EH (cell line): ENCODE measurements at places on chromosomes 4 and X.
A peak's percentile ranks its signal among the peaks of the same experiment; 100 is the strongest.

DNA sequence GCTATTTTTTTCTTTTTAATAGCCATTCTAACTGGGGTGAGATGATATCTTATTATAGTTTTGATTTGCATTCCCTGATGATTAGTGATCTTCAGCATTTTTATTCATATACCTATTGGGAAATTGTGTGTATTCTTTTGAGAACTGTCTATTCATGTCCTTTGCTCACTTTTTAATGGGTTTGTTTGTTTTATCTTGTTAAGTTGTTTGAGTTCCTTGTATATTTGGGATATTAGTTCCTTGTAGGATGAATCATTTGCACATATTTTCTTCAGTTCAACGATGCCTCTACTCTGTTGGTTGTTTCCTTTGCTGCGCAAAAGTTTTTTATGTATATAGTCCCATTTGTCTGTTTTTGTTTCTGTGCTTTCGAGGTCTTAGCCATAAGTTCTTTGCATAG is 43.1 kb upstream of the DRP2 start:
- peak; percentile 18 for DNase-seq

DNA sequence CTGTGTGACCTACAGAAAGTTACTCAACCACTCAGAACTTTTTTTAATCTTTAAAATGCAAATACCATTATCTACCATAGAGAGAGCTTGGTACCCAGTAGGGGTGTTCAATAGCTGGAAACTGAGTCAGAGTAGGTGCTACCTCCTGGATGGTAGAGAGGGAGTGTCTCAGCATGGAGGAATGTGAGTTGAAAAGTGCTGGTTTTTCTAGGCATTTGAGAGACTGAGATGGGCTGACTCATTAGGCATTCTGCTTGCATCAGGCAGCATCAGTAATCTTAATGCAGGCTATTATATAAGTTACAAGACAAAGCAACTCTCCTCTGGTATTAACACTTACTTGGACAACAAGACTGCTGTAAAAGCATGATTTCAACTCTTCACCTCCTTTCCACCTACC is 70.9 kb upstream of the ARHGEF9 start:
- peak; percentile 80 for DNase-seq

DNA sequence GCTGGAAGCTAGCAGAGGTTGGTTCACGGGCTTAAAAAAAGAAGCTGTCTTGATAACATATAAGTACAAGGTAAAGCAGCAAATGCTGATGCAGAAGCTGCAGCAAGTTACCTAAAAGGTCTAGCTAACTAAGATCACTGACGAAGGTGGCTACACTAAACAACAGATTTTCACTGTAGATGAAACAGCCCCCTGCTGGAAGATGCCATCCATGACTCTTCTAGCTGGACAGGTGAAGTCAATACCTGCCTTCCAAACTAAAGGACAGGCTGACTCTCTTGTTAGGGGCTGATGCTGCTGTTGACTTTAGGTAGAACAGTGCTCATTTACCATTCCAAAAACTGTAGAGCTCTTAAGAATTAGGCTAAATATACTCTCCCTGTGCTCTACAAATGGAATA is 99.5 kb downstream of the FBXW7 start:
- no peak for DNase-seq

- DNase-seq = peak; percentile 45
These were observed 41.8 kb downstream of the RPS6KA3 start for GRCh38 chrX:20224814-20225487.

DNA sequence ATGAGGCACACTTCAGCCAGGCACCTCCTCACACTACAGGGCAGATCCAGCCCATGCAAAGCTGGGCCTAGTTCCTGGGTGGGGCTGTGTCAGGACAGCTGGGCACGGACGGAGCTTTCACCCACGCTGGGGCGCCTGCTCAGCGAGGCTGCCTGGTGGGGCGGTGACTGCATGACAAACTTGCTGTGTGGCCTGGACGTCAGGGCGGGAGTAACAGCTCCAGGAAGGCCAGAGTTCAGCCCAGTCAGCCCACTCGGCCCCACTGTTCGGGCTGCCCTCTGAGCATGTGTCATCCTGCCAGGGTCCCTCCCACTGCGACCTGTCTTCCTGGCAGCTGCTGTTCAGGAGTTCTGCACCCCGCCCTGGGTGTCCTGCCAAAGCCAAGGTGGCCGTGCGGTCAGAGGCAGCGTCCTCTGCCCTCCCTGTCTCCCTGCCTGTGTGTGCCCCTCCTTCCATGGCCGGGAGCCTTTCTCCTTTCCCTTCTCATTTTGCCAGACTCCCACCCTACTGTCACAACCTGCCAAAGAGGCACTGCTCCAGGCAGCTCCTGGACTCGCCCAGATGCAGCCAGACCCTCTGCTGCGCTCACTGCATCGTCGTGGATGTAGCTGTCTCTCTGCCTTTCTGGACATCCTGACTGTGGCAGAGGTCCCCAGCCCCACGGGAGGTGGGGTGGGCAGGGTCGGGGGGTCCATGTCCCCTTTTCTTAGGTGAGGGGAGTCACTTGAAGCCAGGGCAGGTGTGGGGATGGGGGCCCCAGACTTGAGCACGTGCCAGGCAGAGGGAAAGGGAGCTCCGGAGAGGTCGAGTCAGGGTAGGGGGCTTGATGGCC is 33.0 kb upstream of the KIAA0232 start:
- DNase-seq = peak; percentile 43

GRCh38 chr4:169024762-169025161 is 14.7 kb upstream of the CBR4 start:
- DNase-seq = peak; percentile 61

- DNase-seq = no peak
These were observed 51.7 kb downstream of the GLRA2 start for GRCh38 chrX:14581081-14581480.

GRCh38 chr4:108148316-108148715 is 20.4 kb downstream of the LEF1 start:
- no peak for DNase-seq

DNA sequence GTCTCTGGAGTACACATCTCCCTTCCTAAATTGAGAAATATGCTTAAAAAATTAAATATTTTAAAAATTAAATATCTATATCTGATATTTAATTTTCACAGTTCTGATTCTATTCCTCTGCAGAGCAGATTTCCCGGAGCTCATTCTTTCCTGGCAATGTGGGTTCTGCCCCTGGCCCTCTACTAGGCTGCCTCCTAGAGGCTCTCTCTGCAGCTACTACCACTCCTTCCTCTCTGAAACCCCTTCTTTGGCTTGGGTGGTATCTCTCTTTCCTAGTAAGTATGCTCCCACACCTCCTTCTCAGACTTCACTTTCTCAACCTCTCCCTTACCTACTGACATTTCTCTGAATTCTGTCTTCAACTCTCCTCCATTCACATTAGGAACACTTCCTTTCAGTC is 45.3 kb downstream of the RPGR start:
- DNase-seq = peak; percentile 38

- DNase-seq = no peak
These were observed 99.6 kb upstream of the CCSER1 start for GRCh38 chr4:90027565-90027964.

DNA sequence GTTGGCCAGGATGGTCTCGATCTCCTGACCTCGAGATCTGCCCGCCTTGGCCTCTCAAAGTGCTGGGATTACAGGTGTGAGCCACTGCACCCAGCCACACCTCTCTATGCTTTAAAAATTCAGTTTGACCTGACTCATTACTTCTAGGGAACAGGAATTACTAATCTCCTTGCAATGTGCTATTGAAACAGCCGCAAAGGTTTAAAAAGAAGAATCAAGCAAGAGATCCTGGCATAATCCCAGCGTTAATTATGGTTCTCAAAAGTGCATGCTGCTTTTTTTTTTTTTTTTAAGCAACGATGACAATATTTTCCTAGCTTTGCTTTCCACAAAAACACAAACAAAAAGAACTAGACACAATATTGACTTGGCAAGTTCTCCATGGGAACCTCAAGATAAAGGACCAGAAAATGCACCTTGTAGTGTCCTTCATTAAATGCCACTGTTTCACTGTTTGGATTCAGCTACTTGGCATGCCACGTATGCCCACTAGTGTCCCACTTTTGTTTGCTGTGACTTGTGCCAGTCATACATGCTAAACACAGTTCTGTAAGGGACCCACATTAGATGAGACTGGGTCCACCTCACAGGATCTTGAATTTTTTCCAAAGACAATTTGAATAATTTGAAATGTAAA is 112.6 kb upstream of the PPARGC1A start:
- peak; percentile 51 for DNase-seq

- DNase-seq = peak; percentile 67
These were observed 34.3 kb downstream of the NLGN3 start for GRCh38 chrX:71178908-71179307.

- DNase-seq = no peak
These were observed 27.6 kb downstream of the RHOH start for GRCh38 chr4:40224432-40224831.

GRCh38 chr4:123580981-123581664 is 184.5 kb downstream of the SPRY1 start:
- no peak for DNase-seq

GRCh38 chr4:10590896-10591295 is 93.7 kb downstream of the CLNK start:
- DNase-seq = peak; percentile 52

DNA sequence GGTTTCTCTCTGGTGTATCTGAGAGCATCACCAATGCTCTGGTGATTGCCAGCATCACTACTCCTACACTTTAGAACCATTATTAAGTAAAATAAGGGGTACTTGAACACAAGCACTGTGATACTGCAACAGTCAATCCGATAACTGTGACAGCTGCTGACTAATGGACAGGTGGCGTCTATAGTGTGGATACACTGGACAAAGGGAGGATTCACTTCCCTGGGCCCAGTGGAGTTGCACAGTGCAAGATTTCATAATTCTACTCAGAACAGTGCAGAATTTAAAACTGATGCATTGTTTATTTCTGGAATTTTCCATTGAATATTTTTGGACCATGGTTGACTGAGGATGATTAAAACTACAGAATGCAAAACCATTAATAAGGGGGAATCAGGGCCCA is 97.8 kb downstream of the SHROOM3 start:
- DNase-seq = no peak

DNA sequence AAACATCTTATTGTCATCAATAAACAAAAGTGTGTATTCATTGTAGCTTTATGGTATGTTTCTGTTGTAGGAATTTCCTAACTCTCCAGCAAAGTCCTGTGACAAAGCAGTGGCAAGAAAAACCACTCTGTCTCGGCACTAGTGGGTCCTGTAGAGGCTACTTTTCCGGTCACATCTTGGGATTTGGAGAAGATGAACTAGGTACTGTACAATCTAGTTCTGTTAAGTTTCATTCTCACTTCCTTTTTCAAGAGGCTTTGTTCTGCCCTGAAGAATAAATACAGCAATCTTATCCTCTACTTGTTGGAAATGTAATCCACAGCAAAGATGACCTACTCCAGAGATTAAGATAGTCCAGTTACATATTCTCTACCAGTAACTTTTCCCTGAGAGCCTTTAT is 69.3 kb downstream of the HHIP start:
- DNase-seq = no peak

DNA sequence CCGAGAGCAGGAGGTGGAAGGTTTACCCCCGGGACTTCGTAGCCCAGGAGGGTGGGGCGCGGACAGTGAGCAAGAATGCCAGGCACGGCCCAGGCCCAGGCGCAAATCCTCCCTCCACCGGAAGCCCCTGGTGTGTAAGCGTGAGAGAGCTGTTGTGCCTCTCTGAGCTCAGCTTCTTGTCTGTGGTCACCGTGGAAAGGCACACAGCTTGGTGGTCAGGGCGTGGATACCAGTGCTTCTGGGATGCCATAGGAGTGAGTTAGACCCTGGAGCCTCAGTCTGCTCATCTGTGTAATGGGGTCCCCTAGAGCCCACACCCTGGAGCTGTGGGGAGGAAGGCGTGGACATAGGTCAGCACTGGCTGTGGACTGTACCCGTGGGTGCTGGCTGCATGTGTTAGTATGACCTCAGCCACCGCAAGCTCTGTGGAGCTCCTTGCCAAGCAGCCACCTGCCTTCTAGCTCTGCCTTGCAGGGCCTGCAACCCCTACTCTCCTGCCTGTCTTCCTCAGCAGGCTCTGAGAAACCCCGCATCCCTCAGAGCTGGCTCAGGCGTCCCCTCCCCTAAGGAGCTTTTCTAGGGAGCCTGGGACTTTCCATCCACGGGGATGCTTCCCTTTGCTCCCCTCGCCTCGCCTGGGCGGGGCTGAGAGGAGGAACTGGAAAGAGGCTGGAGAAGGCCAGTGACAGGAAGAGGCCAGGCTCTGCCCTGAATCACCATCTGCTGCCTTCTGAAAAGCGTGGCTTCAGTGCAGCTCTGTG is 28.0 kb upstream of the AFAP1 start:
- peak; percentile 48 for DNase-seq

DNA sequence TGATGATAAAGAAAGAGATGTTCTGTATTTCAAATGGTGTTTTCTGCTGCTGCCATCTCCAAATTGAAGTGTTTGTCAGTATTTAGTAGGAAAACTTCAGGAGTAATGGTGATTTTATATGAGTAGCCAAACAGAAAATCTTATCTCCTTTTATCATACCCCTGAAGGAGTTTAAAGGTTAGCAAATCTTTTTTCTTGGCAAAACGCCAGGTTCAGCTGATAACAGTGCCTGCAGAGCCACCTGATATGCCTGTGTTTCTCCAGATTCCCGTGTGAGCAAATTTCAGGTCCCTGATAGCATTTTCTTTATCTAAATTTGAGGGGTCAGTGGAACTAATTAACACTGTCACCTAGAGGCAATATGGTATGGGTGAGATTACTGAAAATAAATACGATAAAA is 65.8 kb upstream of the ETNPPL start:
- no peak for DNase-seq

DNA sequence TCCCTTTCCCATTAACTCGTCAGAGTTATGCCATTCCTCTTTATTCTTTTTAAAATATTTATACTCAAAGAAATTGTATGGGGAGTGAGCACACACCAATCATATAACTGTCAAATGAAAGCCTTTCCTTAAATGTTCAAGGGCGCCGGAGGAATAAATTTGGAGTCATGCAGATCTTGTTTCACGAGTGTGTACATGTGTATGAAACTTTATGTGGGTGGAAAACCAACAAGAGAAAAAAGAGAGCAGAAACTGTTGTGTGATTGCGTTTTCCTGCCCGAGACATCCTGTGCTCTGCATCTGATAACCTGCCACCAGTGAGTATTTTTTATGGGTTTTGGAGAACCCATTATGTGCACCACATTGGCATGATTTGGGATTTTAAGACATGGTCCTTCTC is 88.3 kb downstream of the FHDC1 start:
- DNase-seq = no peak

- peak; percentile 37 for DNase-seq
These were observed 105.1 kb upstream of the KLHL13 start for GRCh38 chrX:118221733-118222132.

GRCh38 chr4:7673121-7673520 is 238.4 kb upstream of the PSAPL1 start:
- no peak for DNase-seq

DNA sequence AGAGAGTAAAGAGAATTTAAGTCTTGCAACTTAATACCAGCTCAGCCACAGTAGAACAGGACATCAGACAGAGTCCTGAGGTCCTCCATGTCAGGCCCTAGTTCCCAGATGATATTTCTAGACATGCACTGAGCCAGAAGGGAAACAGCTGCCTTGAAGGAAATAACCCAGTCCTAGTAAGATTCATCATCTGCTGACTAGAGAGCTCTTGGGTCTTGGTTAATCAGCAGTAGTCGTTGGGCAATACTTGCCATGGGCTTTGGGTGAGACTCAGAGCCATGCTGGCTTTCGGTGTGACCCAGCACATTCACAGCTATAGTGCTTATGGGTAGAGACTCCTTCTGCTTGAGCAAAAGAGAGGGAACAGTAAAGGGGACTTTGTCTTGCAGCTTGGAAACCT is 379.1 kb downstream of the AR start:
- DNase-seq = no peak
